Stimulated activated CD4-positive, alpha-beta T cell treated with anti-CD3 and anti-CD28 coated beads, Interleukin-1b, Interleukin-23, amount 100 ng/mL, for 24 hours (primary cell): ENCODE measurements at places on chromosomes 6 and 20.

DNA sequence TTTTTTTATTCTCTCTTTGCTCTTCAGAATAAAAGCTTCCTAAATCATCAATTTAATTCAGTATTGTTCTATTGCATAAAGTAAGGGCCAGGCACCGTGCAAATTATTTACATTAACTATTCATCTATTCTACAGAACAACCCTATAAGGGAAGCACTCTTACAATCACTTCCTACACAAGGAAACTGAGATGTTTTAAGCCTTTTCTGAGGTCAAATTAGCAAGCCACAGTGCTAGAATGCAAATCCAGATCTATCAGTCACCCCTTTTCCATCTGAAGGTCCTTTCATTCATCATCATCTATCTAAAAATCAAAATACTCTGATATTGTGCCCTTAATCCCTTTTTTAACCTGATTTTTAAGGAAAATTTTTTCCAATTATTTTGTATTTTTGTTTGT lies 31.2 kb downstream of the FRK start:
- no peak for DNase-seq

DNA sequence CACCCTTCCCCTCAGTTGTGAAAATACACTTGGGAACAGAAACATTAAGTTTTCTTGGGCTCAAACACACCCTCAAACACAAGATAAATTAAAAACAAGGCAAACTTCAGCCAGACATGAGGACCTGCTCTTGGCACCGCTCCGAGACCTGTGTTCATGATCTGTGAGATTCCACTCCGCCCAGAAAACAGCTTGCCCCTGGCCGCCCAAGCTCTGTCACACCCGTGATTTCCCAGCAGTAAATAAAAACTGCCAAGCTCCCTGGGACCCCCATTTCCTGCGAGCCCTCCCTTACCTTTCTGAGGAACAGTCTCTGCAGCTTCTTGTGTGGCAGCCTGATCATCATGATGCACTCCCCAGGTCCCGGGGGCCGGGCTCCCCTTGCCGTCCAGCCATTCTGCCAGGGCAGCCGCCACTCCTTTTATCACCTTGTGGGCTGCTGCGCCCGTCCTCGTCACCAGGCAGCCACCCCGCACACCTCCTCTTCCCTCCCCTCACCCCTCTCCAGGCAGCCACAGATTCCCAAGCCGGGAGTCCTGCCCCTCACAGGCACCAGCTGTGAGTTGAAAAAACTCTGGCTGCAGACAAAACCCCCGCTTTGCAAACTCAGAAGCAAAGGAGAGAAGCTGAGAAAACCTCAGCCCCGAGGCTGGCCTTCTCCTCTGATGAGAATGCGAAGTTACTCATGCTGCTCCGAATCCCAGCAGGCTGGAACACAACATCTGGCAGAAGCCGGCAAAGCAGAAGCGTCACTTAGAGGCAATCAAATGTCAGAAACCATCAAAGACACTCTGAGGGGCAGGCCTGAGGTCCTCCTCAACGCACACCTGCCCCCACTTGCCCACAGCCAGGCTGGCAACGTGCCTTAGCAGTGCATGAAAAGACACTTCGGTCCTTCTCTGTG lies 130.4 kb upstream of the RPS6KA2 start:
- no peak for DNase-seq

DNA sequence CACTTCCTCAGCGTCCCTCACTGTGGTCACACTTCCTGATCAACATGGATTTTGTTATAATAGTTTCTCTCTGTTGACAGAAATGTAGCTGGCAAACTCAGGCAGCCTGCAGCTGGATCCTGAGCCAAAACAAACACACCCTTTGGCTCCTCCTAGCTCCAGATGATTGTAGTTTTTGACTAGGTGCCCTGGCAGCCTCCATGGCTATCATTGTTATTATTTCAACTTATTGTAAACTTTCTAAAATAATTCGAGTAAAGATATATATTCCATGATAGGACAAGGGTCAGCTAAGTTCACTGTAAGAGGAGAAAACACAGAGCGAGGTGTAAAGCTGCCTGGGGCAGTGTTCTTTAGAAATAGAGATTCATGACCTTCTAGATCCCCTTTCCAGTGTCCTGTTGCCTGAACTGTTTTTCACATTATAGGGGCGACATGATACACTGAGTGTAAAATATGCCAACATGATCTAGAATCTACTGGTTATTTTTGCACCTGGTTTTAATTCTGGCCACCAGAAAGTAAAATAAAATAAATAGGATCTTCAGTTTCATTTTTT lies 98.2 kb upstream of the HDGFL1 start:
- no peak for DNase-seq

DNA sequence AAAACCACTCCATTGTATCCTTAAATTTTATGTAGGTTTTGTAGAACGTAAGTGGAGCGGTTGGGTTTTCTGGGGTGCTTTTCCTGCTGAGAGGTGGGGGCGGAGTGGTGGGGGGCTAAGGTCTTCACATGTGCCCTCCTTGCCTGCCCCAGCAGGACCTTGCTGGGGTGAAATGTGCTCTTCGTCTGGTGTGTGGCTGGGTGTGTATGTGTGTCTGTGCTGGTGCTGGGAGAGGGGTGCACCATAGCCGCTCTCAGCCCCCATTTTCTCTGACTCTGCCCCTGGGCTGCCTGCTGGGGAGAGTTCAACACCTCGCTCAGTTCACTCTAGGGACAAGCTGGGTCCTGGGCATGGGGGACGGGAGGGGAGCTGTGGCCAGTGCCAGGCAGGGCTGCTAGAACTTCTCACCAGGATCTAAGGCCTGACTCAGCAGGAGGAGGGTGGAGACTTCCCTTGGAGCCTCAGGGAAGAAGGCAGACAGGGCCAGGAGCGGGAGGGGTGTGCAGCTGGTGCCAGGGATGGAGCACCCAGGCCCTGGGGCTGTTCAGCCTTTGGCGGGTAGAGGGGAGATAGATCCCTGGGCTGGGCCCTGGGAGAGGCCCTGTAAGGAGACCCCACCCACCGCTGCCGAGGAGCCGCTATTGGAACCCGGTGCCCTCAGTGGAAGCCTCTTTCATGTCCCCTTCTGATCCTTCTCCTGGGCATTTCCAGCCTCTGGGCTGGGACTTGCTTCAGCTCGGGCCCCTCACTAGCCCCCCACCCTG lies 4.8 kb downstream of the SOX18 start:
- no peak for DNase-seq

- DNase-seq, result no peak
Observed at GRCh38 chr6:10531942-10532341, 10.8 kb downstream of the GCNT2 start.

- DNase-seq, result peak; percentile 28
Observed at GRCh38 chr6:125153391-125154117, at the start of gene TPD52L1. TSS of gene TPD52L1 (plus strand) at chr6:125153773. CDS start at chr6:125153952, 179 bp downstream.

- no peak for DNase-seq
Observed at GRCh38 chr6:15887491-15888461, 224.9 kb upstream of the DTNBP1 start.

GRCh38 chr20:7930343-7930742 lies 9.9 kb downstream of the HAO1 start:
- no peak for DNase-seq

DNA sequence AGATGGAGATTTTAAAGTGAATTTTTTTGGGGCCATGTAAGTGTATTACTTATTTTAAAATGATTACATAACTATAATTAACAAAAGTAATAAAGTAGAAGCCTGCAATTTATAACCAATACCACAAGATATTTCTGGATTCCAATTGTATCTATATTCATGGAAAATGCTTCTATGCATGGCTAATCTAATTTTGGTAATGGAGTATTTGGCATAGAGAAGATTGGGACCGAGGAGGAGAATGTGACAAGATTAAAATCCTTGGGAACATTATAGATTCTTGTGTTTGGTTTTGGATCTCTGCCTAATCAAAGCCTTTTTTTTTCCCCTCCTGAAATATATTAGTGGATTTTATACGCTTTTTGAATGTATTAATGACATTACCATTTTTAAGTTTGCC lies 12.9 kb upstream of the TMX4 start:
- no peak for DNase-seq

DNA sequence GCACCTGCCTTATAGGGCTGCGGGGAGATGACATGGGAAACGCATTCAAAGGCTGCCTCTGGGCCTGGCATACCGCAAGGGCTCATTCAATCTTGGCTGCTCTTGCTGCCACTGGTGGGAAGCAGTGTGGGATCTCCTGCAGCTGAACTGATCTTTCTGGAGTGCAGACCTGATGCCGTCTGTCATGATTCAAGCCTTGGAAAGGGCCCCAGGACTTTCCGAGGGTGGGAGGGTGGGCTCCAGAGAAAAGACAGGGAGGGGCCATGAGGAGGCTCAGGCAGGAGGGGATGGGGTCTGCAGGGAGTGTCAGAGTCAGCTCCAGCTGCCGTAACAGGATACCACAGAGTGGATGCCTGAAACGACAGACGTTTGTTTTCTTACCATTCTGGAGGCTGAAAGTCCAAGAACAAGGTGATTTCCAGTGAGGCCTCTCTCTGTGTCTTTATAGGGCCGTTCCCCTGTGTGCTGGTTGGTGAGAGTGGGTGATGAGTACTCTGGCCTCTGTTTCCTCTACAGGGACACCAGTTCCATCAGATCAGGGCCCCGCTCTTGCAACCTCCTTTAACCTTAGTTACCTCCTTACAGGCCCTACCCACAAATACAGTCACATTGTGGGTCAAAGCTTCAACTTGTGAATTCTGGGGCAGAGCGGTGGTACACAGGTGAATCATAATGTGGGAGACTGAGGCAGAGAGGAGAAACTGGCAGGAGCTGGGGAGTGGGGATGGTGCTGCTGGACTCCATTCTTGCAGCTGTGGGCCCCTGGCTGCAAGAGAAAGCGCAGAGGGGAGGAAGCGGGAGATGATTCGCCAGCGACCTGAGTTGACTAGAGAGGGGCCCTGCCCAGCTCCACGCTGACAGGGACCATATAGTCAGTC lies 148.4 kb downstream of the SYCP2 start:
- DNase-seq, result no peak

DNA sequence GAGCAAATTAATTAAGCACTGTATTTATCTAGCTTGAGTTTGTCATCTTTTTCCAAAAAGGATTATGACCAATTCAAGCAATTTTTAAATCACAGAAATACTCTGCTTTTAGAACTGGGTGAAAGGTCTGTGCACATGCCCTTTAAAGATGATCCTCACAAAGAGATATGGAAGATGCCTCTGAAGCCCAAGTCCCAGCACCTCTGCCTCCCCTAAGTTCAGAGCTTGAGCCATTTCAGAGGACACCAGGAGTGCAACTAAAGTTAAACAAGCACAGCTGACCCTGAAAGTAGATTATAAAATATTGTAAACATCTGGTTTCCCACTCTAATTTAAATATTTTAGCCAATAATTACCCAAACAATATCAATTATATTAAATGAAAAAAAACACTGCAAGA lies 139.5 kb upstream of the BEND6 start:
- DNase-seq, result no peak

DNA sequence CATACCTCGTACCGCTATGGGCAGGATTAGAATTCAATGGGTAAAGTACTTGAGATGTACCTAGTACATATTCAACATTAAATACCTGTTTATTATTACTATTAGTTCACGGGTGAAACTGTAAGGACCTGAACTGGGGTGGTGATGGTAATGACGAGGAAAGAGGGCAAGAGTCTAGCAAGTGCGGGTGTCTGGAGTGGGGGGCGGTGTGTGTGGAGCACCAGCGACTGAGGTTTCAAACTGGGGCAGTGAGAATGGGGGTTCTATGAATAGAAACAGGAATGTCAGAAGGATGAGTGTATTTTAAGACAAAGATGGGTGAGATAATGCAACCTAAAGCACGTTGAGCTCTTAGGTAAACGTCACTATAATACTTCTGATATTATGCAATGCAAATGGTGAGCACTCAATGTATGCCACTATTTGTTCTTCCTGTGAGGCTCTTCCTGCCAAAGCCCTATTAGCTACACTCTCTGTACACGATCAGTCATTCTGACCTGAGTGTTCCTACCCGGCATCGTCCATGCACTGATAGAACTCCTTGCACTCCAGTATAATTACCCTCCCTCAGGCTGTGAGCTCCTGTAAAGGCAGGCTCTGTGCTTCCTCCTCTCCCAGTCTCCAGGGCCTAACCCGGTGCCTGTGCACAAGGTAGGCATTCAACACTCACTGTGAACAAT lies 55.0 kb downstream of the ALDH5A1 start:
- DNase-seq, result no peak

GRCh38 chr6:33273924-33274902 lies 2.3 kb downstream of the RPS18 start:
- no peak for DNase-seq

DNA sequence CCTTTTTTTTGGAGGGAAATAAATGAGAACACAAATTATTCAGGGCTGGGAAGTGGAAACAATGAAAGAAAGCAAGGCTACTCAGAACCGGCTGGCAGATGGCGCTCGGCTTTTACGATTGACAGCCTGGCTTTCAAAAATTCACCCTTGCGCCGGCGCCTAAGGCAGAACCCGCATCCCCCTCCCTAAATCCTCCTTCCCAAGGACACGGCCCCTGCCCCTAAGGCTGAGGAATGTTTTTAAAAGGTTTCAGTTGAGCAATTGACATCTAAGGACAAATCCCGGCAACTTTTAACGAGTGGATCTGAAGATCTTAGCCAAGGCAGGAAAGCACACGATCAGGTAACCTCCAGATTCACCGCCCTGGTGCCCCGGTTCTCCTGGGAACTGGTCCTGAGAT lies 16.3 kb downstream of the GNAS start:
- no peak for DNase-seq

- DNase-seq, result no peak
Observed at GRCh38 chr6:25239498-25239897, 39.7 kb upstream of the CARMIL1 start.

- DNase-seq, result no peak
Observed at GRCh38 chr20:12074111-12074655, 156.5 kb downstream of the BTBD3 start.

DNA sequence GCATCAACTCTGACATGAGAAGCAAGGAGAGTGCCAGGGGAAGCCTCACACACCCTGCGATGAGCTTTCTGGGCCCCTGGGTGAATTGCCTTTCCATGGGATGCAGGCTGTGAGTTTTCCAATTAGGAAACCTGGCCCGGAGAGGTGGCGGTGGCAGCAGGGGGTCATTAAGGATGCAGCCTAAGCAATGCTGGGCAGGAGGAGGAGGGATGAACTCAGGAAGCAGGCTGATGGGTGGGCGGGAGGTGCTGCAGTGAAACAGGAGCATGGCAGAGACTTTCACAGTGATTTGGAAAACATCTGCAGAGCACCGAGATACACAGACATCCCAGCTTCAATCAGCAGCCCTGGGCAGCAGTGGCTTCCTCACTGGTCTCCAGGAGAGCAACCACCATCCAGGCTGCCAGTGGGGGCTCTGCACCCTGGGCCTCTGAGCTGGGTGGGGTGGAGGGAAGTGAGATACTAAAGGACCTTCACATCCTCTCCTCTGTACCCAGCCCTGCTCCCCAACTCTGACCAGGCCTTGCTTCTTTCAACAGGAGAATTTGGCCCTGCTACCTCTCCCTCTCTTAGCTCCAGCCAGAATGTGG lies 44.9 kb downstream of the LRFN2 start:
- no peak for DNase-seq
